Osteoblast (primary cell): ENCODE measurements at places on chromosomes 11 and 22.

GRCh38 chr22:48173061-48173772 lies 1410.8 kb downstream of the TBC1D22A start:
- no peak for DNase-seq

- no peak for DNase-seq
These were observed 13.9 kb upstream of the GAL start for GRCh38 chr11:68670208-68670992.

DNA sequence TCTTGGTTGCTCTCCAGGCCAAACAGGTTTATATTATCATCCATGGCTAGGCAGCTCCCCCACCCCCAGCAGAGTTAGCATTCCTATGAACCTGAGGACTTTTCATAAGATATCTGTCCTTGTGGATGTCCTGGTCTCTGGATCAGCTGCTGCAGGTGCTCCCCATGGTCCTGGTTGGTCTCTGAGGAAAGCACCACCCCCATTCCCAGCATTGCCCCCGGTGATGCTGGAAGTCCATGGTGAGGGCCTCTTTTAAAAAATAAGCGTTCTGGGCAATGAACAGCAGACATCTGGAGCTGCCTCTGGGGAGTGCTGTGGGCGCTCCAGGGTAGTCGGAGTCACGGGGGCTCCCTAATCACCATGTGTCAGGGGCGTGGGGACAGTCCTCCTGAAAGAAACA lies 26.6 kb downstream of the DKK3 start:
- no peak for DNase-seq

GRCh38 chr22:20238901-20239675 lies 29.0 kb downstream of the RTN4R start:
- DNase-seq = peak; percentile 96

- peak; percentile 93 for DNase-seq
These were observed 1.5 kb upstream of the LARGE1 start for GRCh38 chr22:33921525-33922348.

DNA sequence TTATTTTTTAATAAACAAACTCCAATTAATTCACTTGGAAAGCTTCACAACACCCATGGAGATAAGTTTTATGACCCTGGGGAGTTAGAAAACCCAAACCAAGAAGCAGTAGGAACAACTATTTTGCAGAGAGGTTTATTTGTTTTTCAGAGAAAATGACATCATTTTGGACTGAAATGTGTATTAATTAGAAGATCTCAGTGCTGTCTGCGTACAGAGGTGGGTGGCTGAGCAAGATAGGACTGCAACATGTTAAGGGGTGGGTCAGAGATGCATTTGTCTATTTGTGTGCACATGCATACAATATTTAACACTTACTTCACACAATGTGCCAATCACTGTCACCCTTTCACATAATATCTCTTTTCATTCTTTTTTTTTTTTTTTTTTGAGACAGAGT lies 1.1 kb downstream of the SCGB1A1 start:
- DNase-seq = no peak

- peak; percentile 95 for DNase-seq
These were observed 1.5 kb downstream of the LGALS1 start for GRCh38 chr22:37676736-37677492.

- DNase-seq = peak; percentile 78
These were observed 18.5 kb upstream of the FEZ1 start for GRCh38 chr11:125514336-125515101.

GRCh38 chr11:41020259-41020658 lies 439.2 kb downstream of the LRRC4C start:
- no peak for DNase-seq

DNA sequence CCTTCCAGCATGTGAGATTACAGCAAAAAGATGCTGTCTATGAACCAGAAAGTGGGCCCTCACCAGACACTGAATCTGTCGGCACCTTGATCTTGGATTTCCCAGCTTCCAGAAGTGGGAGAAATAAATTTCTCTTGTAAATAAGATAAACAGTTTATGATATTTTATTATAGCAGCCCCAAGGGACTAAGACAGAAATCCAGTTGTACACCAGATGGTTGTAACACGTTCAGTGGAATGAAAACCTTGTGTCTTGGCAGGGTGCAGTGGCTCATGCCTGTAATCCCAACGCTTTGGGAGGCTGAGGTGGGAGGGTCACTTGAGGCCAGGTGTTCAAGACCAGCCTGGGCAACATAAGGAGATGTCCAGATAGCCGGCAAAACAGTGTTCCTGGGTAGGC lies 61.8 kb downstream of the MCHR1 start:
- DNase-seq = no peak

DNA sequence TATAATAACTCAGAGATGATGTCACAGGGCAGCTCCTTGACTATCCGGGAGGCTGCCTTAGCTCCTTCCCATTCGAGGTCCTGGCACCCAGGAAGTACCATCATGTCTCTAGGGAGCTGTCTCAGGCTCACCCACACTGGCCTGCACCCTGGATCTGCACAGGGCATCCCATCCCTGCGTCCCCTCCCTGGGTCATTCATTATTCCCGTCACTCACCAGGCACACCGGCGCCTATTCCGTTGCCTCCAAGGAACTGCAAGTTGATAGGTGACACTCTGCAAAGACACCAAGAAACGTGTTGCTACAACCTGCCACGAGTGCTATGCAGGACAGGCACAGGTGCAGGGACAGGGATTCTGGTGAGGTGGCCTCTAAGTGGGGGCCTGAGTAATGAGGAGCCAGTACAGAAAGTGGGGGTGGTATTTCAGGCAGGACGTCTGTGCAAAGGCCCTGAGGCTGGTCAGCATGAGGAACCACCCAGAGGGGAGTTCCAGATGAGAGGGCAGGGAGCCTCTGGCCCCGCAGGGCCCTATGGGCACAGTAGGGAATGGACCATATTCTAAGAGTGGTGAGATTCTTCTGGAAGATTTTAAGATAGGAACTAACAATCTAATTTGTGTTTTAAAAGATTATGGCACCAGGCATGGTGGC lies 71.6 kb upstream of the SHANK2 start:
- DNase-seq = peak; percentile 18

DNA sequence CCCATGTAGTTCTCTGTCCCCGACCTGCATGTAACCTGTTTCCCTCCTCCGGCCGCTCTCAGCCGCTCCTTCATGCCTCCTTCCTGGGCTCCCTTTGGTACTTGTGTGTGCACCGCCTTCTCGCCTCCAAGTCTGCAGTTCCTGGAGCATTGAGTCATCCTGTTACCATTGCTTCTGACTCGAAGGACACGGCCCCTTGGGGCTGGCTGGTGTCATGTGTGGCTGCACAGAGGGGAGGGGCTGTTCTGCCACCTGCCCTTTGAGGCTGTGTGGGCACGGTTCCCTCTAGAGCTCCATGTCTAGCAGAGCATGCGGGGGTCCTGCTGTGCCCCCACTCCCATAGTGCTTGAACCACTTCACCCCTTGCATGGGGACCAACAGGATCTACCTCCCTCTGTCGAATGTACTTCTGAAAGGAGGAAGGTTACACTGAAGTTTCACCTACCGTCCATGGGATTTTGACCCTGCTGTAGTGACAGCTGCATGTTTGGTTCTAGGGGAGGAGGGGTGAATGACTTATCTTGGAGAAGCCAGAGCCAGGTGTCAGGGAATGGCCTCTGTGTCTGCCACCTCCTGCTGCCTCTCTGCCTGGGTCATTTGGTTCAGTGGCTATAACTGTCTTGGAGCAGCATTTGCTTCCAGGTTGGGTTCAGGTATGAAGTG lies 39.6 kb downstream of the BCR start:
- DNase-seq = no peak

GRCh38 chr11:34788642-34789041 lies 127.5 kb downstream of the APIP start:
- no peak for DNase-seq

GRCh38 chr11:83157594-83158356 lies 844 bp downstream of the PCF11 start:
- no peak for DNase-seq

- no peak for DNase-seq
These were observed 26.2 kb downstream of the UBASH3B start for GRCh38 chr11:122681735-122682134.

DNA sequence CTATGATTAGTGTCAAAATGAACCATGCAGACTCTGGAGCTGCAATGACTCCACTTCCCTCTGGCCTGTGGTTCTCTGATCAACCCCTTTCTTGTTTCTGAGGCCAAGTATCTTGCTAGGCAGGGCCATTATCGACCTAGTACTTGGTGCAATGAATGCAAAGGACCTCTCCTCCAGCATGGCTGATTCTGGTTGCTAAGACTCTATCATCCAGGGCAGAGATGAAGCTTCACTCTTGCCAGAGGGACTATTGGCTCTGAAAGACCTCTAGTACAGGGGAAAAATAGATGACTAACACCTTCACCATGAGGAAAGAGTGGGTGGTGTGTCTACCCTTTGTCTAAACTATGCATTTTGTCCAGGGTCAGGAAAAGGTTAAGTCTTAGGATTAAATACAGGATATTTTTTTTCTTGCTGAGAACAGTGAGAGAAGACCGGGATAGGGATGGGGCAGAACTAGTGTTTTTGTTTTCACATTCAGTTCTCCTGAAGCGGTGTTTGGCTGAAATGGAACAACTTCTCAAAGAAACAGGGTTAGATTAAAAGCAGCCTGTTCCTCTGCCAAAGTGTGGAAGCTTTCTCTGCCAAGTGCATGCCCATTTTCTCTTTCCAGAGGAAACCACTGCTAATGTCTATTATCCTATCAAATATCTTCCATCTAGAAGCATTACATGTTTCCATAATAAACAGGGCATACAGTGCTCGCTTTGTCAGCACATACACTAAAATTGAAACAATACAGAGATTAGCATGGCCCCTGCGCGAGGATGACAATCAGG lies 5.0 kb upstream of the MTFP1 start:
- peak; percentile 95 for DNase-seq

GRCh38 chr11:71934213-71934612 lies 5.4 kb downstream of the RNF121 start:
- DNase-seq = no peak

GRCh38 chr11:12999597-12999996 lies 9.5 kb upstream of the RASSF10 start:
- DNase-seq = no peak

- no peak for DNase-seq
These were observed 100.8 kb downstream of the EHF start for GRCh38 chr11:34721646-34722045.

DNA sequence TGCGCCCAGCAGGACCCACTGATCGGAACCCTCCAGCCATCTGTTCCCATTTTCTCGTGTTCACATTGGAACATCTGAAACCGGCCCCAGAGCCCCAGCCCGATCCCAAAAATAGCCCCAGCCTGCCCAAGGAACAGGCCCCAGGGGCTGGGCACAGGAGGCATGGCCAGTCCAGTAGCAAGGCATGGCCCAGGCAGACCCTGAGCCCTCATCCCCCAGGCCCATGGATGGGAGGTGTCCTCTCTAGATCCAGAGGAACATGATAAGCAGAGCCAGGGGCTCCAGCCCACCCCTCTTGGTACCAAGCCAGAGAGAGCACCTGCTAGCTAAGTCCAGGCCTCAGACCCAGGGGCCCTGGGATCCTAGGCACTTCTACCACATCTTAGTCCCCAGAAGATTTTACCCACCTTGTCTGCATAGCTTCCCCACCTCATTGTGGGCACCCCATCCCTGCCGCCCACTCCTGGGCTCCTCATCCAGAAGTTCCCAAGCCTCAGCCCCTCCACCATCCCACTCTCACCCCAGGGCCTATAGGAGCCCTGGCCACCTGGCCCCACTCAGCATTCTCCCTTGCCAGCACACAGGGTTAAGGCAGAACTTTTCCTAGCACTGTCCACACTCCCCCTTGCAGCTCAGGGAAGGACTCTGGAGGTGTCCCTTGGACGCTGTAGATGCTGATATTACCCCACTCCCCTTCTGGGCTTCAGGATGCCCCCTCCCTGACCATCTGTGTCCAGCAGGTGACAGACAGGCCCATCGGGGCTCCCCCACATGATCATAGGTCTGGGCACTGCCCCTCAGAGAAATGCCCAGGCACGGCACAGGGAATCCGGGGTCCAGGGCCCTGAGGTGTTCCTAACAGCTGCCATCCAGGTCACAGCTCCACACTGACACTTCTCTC lies 9.5 kb downstream of the BCL9L start:
- DNase-seq = peak; percentile 75

DNA sequence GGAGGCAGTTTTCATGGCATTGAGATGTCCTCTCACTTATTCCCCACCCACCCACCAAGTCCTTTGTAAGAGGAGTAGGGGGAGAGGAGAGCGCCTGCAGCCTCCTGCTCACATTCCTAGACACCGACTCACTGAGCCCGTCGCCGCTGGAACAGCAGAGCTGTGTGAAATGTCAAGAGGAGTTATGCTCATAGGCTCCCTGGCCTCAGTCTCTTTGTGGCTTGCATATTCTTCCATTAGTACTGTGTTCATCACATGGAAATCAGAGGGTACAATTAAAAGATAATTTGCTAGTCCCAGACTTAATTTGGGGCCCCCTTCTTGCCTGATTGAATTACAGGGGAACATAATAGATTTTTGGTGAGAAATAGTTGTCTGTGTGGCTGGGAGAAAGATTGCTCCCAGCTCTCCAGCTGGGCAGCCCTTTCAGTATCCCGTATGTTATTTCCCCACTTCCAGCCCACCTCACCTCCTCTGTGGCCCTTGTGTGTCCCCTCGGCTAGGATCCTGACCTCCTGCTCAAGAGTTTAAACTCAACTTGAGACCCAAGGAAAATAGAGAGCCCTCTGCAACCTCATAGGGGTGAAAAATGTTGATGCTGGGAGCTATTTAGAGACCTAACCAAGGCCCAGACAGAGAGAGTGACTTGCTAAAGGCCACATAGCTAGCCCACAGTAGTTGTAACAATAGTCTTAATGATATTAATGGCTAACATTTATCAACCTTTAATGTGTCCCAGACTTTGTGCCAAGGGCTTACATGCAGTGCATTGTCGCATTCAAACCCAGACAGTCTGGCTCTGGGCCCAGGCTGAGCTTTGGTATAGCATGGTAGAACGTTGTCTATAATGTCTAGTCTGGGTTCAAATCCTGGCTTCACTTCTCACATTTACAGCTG lies 32.2 kb downstream of the LIMK2 start:
- DNase-seq = peak; percentile 92

- DNase-seq = no peak
These were observed 127.8 kb downstream of the TEAD1 start for GRCh38 chr11:12801976-12802375.

DNA sequence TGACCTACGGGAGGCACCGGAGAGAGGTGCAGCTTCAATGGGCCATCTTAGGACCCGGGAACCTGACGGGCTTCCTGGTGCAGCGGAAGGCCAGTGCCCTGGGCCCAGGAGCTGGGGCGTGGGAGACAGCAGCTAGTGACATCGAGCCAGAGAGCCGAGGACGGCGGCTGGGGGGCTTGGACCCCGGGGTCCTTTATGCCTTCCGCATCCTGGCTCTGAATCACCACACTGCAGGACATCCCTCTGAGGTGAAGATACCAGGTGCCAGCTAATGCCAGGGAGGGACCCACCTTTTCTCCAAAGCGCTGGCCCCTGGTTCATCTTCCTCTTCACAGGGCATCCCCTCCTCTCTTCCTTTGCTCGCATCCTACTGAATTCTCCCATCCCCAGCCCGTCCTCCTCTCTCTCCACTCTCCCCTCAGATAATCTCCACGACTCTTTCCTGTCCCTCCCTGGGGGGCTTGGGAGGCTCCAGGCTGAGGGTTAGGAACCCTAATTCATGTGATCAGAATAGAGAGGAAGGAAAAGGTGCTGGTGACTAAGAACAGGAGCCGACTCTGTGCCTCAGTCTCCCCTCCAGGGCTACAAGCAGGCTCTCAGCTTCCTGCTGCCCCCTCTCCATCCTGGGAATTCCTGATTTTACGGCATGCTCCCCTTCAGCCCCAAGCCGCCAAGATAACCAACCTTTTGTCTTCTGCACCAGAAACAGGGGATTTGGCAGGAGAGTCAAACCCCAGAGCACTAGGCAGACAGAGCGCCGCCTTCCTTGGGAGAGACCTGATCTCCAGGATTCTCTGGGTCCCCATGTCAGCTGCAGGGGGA lies 8.5 kb downstream of the VSIG10L2 start:
- DNase-seq = peak; percentile 55

- DNase-seq = no peak
These were observed 153.8 kb upstream of the E2F8 start for GRCh38 chr11:19394525-19395016.
